ENCODE measurements at places on chromosomes 3 and 15.

DNA sequence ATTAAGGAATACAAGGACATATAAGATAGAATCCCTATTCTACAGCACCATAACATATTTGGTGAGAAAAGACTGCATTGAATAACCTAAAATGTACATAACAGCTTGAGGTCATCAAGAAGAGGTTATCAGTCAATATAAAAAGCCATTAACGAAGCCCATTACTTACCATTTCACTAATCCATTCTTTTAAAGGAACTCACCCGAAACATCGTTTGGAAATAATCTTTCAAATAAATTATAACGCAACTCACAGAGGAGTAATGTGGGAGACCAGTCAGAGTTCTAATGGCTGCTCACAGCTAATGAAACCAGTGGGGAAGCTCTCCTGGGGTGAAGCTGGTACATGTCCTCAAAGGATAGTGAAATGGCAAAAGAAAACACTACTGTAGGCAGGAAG is 188.4 kb downstream of the TBC1D5 start:
- DNase-seq = no peak

DNA sequence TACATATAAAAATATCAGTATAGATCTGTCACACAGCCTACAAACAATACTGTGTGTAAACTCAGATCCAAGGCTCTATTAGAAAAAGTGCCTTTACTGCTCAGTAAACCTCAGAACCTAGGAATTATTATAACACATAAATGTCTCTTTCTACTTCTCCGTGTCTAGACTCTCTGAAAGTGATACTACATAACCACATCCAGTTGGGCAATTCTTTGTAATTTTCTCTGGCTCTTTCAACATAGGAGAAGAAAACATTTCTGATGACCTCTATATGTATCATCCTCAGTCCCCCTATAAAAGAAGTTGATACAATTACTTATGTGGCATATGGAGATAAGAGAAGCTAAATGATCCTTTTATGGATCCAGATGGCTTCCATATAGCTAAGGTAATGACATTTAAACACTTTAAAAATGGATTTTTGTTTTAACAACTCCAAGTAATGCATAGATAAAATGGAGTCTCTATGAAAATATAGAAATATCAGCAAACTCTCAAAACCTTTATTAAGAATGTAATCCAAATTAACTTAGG is 104.5 kb downstream of the LSAMP start:
- no peak for DNase-seq

GRCh38 chr3:52122491-52122890 is 31.7 kb downstream of the POC1A start:
- DNase-seq = no peak

- no peak for DNase-seq
Measured at GRCh38 chr3:77040216-77040615, 317 bp downstream of the ROBO2 start.

DNA sequence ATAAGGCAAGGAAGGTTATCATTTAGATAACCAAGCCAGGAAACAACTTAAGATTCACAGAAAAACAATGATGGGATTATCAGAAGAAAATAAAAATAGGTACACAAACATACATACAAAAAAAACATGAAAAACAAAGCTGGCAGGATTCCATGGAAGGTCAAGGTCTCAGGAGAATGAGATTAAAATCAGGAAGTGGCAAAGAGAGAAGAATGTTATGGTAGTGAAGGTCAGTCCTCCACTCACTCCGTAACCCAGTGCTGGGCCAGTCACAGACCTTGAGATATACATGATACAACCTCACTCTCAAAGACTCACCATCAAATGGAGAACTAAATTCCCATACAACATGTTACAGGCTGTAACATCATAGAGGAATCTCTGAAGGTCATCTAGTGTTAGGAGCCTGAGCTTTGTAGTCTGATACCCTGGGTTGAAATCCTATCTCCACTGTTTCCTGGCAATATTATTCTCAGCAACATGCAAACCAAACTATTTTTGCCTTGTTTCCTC is 93.9 kb downstream of the CTNNB1 start:
- DNase-seq = no peak

GRCh38 chr3:111767756-111768445 is 91.2 kb upstream of the PHLDB2 start:
- DNase-seq = no peak

- peak; percentile 33 for DNase-seq
Measured at GRCh38 chr3:16249336-16249735, 15.4 kb downstream of the DPH3 start.

- DNase-seq = no peak
Measured at GRCh38 chr15:90264671-90265070, 801 bp upstream of the NGRN start.

- DNase-seq = no peak
Measured at GRCh38 chr3:193783166-193783896, 190.3 kb downstream of the OPA1 start.

DNA sequence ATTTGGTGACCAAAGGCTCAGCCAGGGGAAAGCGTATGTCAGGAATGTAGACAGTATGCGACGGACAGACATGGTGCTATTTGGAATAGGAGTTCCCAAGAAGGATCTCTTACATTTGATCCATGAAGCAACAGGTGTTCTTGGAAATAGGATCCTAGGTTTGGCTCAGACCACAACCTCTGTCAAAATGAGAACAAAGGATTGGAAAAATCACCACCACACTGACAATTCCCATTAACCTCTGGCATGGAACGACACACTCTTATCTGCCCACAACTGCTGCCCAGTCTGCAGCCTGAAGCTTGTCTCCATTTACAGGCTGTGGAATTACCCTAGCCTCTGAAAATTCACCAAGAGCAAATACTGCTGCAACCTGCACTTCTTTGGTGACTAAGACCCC is 33.6 kb upstream of the LRRN1 start:
- no peak for DNase-seq

GRCh38 chr3:161100994-161101393 is 4.2 kb downstream of the B3GALNT1 start:
- no peak for DNase-seq

DNA sequence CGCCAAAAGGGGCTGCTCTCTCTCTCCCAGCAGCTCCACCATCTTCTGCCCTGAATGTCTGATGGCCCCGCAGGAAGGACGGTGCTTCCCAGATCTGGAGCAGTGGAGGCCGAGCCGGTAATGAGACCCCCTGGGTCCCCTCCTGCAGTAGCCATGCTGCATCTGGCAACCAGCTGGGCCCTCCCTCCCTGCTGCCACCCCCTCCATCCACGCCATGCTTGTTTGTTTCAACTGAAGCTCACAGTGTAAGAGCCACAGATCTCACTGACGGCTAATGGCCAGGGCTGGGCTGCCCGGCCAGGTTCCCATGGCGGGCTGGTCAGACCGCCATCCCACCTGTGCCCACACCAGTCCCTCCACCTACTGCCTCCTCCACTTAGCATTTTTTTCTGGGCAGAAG is 260.8 kb downstream of the UACA start:
- no peak for DNase-seq

GRCh38 chr3:157136647-157137387 is 23.1 kb downstream of the CCNL1 start:
- no peak for DNase-seq

GRCh38 chr3:77825001-77825827 is 785.3 kb downstream of the ROBO2 start:
- peak; percentile 9 for DNase-seq

GRCh38 chr15:91409387-91409786 is 309.3 kb downstream of the SV2B start:
- DNase-seq = no peak

GRCh38 chr15:31147944-31148296 is 46.4 kb upstream of the TRPM1 start:
- no peak for DNase-seq

DNA sequence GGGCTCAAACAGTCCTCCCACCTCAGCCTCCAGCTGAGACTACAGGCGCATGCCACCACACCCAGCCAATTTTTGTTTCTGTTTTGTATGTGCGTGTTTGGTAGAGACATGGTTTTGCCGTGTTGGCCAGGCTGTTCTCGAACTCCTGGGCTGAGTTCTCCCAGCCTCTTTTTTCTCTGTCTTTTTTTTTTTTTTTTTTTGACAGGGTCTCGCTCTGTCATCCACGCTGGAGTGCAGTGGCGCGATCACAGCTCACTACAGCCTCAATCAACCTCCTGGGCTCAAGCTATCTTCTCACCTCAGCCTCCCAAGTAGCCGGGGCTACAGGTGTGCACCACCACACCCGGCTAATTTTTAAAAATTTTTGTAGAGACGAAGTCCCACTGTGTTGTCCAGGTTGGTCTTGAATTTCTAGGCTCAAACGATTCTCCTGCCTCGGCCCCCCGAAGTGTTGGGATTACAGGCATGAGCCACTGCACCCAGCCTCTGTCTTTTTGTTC is 867 bp upstream of the DCAF1 start:
- DNase-seq = no peak

DNA sequence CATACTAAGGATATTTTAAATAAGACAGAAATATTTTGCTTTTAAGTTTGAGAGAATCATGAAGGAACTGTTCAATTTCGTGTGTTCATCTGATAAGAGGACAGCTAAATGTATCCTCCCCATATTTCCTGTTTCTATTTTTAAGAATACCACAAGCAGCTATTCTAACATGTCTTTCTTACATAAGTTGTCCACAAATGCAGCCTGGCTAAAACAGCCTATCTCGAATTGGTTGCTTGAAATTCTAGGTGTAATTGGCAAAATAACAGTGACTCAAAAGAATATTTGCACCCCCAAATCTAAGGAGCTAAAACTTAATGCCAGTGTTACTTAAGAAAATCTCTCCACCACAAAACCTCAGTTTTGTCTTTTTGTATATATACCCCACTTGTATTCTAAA is 35.0 kb downstream of the BTLA start:
- no peak for DNase-seq

GRCh38 chr3:45488591-45488990 is 100.2 kb downstream of the LARS2 start:
- no peak for DNase-seq

DNA sequence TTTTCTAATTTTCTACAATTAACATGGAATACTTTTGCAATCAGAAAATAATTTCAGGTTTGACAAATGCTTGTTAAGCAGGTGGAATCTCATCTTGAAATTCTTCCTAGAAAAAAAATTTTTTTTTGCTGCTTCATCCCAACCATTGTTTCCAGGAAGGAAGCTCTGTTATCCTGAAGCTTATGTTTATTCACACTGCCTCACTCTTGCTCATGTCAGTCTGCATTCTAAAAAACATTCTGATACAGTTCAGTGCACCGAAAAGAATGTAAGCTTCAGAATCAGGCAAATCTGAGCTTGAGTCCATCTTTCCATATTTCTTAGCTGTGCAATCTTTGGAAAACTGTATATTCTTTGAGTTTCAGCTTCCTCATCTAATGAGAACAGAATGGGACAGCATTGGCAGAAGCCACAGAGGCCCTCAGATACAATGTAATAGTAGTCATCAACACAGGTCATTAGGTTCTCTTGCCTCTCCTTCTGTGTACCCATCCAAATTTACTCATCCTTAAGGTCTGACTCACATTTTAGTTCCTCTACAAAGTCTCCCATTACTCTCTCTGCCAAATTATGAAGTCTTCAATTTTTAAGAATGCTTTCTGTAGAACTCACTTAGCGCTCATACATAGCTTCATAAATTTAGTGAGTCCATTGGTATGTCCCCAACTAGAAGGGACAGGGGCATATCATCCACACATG is 881.8 kb upstream of the NR2F2 start:
- DNase-seq = no peak

DNA sequence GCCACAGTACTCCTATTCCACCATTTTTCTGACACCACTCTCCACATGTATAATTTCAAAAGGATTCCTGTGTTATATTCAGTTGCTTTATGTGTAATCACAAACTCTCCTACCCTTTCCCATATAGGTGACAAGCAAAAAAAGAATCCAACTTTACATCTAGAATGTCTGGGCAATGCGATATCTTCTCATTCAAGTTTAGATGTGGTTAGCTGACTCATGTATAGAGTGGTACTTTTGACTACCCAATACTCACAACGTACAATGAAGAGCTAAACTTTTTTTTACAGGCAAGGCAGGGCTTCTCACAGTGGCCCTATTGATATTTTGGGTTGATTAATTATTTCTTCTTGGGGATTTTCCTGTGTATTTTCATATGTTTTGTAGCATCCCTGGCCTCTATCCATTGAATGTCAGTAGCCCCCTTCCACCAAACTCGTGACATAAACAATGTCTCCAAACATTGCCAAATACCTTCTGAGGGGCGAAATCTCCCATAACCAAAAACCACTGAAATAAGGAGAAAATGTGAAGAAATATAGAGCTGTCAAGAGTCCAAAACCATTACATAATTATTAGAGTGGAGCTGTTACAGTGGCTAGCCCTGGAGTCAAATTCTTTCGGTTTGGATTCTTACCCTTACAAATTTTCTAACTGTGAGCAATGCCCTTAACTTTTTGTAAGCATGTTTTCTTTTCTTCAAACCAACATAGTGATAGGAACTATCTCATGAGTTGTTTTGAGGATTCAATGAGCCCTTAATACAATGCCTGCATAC is 342.6 kb downstream of the NSUN3 start:
- no peak for DNase-seq

DNA sequence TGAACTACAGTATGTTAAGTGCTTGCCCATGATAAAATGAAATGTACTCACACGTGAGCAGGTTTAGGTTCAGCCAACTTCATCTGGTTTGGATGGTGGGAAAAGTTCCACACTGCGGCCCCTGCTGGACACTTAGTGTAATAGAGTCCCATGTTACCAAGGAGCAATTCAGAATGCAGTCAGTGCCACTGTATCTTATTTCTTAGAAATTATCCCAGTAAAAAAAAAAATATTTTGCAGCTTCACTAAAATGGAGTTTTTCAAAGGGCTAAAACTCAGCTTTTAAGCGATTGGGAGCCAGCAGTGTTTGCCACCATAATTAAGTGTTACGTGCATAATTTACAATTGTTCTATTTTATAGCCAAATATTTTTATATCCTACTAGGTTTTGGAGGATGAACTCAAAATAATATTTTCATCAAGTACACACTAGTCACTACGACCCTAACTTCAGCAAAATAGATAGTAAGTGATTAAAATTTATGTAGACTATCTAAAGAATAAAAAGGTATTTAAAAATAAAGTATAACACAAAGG is 371.7 kb upstream of the GBE1 start:
- peak; percentile 56 for DNase-seq

Measured in BE2C (cell line).